ENCODE measurements at places on chromosomes 3 and 15. TPM values are rescaled to one million over a fixed set of nuclear protein-coding genes. Genes with fewer than 3 reads are reported as not detected.

DNA sequence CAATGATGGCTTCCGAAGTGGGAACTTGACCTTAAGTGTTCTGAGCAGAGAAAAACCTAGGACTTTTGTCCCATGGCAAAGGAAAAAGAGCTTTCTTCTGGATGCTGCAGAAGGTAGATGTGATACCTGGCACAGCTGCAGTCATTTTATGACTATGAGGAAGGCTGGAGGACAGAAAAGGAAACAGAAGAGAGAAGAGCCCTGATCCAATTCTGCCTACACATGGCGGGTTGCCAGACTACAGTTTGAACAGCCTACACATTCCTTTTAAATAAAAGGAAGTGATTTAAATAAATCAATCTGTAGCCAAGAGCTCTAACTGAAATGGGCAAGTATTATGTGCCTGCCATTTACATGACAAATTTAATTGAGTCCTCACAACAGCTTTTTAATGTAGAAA is 43.6 kb upstream of the CHRNB4 start:
- no peak for DNase-seq

- DNase-seq = no peak
Observed at GRCh38 chr15:92807971-92808571, 92.1 kb upstream of the CHD2 start.

DNA sequence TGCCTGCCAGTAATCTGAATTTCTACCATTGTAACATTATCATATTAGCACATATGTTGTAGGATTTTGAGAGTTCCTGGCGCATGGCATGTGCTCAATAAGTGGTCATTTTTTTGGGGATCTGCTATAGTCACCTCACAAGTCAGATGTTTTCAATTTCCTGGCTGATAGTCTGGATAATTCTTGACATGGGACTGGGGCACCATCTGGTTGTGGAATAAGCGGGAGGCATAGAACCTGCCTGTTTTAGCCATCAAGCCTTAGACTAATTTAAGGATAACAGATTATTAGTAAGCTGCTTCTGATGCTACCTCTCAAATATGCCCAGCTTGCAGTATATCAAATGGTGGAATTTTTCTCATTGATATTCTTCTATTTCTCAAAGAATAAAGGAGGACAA is 39.1 kb downstream of the GASK1A start:
- DNase-seq = no peak

Gene DGKG
- total RNA-seq = 30.8 TPM

Gene FOXB1
- total RNA-seq = not detected

Measured in Right ventricle myocardium superior (tissue), 1 donor.